ENCODE measurements at places on chromosomes 7 and 10.

DNA sequence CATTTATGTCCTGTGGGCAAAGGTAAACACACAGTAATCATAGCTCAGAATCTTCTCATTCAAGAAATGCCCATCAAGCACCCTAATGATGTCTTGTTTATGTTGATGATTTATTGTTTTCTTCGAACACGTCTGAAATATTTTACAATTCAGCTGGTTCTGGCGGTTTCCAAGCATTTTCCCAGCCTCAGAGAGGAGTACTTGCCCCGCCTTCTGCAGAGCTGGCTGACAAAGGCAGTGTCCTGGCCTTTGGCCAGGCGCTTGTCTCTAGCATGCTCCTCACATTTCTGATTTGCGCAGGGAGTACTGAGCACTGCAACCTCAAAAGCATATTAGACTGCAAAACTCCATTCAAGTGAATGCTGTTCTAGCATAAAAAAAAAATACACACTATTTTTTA, 314.2 kb upstream of the GNAI1 start:
- DNase-seq, result peak; percentile 59

DNA sequence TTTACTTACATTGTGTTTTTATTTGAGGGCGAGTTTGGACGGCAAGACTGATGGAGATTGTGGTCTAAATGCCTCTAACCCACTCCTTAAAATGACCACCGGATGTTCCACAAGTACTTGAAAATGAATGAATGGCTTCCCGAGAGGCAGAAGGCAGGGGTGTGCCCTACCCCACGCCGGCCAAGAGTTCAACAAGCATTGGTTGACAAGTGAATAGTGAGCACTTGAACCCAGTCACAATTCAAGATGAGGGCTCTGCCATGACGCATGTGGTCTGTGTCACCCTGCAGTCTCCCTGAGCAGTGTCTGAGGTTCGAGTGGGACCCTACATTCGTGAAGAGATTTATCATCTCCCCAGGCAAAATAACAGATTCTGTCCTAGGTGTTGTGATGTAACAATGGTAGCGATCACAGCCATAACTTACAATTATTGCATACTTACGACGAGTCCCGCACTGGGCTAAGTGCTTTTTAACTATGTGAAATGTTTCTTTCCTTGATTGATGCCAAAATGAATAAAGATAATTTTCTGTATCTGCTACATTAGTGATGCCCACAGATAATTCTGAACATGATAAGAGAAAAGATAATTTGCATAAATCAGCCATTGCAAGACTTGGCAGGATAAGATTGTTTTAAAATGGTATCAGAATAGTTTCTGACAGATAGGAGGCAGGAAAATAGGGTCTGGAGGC, 305.4 kb downstream of the WDR37 start:
- no peak for DNase-seq

- DNase-seq, result peak; percentile 54
Observed at GRCh38 chr7:936386-937054, 18.0 kb downstream of the ADAP1 start.

DNA sequence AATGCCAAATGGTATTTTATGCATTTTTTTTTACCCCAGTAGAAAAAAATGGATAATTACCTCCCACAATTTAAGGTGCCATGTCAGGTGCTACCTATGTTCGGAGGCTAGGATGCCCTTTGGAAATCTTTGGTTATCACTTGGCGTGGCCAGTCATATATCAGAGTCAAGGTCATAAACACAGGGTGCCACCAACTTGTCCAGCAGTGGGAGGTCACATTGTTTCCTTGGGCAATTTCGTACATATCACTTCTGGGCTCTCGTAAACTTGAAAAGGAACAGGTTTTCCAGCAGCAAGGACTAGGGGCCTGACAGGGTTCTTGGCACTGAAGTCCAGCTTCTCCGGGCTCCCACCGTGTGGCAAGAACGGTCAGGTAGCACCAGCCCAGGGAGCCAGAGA, 48.0 kb upstream of the BHLHA15 start:
- DNase-seq, result no peak
